ENCODE measurements at places on chromosomes 7 and 10.

DNA sequence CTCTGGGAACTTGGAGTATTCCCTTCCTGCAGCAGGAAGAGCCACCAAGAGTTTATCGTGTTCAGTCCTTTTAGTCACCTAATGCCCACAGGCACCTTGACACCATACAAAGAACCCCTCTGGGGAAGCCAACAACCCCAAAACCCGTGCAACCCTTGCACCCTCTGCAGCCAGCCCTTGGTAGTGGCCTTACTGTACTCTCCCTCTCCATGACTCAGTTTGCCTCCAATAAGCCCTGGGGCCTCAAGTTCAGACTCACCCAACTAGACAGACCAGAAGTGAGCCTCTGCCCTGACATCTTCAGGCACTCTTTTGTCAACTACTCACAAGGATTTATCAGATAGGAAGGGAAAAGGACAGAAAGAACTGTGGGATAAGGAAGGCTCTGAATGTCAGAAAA, 30.9 kb downstream of the KCNMA1 start:
- no peak for DNase-seq

DNA sequence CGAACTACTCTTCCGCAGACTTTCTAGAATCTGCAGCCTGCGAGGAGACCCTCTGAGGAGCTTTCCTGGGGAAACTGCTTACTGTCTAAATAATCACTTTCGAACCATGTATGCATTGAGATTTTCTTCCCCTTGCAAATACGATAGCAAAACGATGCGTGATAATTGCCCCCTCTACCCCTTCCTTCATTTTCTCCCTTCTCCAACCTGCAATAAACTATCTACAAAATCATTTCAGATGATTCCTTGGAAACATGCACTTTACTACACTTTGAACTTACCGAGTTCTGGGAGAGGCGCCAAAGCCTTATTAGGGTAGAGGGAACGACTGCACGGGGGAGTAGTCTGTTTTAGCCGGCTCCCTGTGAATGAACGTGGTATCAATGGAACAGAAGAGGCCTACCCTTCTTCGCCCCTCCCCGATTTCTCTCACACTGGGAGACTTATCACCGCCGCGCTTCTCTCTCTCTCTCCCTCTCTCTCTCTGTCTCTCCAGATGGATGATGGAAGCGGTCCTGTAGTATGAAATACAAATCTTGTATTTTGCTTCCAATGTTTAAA, at the start of gene FGFBP3:
FGFBP3 (minus strand) TSS at position 370 of the 561 bp plus-strand sequence. CDS start 517 bp downstream, outside the sequence.
- DNase-seq: peak; percentile 49

DNA sequence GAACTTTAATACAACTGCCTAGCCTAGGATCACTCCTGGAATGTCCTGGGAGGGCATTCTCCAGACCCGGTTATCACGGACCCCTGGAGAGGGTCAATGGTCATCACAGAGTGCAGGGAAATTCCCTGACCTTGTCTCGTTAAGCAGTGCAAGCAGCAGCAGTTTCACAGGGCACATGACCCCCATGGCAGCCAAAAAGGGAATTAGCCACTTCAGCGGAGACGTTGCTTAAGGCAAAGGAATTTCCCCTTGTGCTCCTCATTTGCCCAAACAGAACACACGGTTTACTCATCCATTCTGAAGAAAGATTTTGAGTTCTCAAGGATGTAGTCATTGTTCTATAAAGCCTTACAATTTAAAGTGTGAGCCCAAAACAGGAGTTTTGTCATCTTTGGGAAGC, 260.3 kb downstream of the SNX13 start:
- peak; percentile 76 for DNase-seq

- no peak for DNase-seq
These were observed 144.7 kb downstream of the CCSER2 start for GRCh38 chr10:84473136-84473535.

GRCh38 chr7:26609532-26609931, 254.9 kb downstream of the SKAP2 start:
- DNase-seq: no peak

- peak; percentile 29 for DNase-seq
These were observed 68.8 kb upstream of the PITRM1 start for GRCh38 chr10:3241274-3241921.

DNA sequence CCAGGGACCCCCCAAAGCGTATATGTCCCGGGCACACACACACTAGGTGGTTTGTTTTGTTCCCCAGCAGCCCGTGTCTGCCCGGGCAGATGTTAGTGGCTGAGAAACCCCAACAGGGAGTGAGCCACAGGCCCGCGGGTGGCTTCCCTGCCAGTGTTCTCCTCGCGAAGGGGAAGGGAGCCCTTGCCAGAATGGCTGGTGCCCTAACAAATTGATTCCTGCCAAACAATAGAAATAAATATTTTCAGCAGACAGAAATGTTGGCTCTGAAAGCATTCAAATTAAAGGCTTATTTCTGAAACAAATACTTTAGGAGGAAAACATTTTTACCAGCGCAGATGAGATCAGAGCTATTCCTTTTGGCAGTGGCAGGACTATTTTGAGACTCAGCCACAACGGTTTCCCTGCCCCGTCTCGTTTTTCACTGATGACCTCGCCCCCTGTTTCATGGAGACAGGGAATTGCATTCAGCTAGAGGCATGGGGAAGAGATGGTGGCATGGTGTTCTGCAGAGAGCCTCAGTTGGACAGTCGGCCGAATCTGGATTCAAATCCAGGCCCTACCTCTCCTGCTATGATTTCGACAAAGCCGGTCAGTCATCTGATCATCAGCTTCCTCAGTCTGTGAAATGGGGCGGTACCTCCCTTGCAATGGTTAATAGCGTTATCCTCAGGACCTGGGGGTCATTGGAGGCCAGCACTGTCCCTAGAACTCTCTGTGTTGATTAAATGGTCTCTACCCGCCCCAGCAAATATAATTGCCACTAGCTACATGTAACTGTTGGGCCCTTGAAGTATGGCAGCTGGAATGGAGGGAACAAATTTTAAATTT, 84.5 kb downstream of the CUX1 start:
- peak; percentile 16 for DNase-seq

DNA sequence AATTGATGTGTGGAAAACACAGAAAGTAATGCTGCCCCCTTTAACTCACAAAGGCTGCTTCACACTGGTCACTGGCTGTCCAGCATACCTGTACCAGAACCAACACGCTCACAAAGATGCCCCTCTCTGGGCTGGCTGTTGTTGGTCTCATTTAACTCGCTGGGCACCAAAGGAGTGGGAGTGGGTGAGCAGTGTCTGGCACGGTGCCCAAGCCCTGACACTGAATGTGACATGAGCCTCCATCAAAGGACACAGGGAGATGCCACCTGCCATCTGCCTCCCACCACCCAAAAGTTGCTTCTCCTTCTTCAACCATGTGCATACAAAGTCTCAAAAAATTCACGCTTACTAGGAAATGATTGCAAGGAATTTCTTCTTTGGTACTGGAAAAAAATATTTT, 86.8 kb downstream of the FGFR2 start:
- no peak for DNase-seq

- DNase-seq: no peak
These were observed 56.2 kb upstream of the MGMT start for GRCh38 chr10:129410688-129411392.

DNA sequence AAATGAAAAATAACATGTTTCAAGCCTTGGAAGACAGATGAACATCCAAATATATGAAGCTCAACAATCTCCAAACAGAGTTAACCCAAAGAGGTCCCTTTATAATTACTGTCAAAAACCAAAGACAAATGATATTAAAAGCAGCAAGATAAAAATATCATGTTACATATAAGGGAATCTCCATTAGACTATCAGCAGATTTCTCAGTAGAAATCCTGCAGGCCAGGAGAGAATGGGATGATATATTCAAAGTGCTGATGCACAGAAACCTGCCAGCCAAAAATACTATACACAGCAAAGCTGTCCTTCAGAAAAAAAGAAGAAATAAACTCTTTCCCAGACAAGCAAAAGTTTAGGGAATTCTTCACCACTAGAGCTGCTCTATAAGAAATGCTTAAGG, 41.0 kb downstream of the AASS start:
- DNase-seq: no peak

DNA sequence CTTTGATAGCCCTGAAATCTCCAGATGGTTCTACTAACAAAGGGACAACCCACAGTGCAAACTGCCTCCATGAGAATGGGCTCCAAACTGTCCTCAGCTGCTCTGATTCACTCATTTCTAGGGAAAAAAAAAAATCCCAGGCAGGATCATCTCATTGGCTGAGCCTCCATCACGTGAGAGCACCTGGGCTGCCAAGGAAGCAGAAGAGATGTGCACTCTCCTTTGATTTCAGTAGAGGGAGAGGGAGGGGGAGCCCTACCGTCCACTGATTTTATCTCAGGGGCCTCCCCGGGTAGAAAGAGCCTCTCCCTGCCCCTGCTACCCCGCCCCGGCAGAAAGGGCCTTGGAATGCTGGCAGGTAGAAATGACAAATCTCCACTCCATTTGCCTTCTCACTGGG, 725.4 kb downstream of the PHTF2 start:
- no peak for DNase-seq

DNA sequence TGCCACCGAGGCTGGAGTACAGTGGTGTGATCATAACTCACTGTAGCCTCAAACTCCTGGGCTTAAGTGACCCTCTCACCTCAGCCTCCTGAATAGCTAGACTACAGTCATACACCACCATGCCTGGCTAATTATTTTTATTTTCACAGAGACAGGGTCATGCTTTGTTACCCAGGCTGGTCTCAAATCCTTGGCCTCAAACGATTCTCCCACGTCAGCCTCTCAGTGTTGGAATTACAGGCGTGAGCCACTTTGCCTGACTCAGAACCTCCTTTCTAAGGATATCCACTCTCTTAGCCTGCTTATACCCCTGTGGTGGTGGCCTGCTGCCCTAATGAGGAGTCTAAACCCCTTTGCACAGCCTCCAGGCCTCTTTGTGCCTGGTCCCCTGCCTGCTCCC, 4.2 kb upstream of the IGFBP1 start:
- no peak for DNase-seq

DNA sequence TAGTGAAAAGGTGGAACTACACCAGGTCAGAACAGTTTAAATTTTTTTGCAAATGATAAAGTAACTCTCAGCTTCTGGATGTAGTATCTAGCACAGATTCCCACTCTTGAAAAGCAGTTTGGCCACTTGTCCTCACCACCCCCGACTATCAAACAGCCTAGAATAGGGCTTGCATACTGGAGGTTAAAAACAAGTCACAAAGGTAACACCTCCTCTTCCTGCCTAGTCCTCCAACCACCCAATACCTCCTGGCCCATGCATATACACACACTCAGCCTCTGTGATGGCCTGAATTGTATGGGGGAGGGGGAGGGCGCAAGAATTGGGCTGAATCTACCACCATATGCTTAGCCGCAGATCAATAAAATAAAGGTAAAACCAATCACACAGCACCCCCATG, 5.7 kb downstream of the SKAP2 start:
- no peak for DNase-seq

DNA sequence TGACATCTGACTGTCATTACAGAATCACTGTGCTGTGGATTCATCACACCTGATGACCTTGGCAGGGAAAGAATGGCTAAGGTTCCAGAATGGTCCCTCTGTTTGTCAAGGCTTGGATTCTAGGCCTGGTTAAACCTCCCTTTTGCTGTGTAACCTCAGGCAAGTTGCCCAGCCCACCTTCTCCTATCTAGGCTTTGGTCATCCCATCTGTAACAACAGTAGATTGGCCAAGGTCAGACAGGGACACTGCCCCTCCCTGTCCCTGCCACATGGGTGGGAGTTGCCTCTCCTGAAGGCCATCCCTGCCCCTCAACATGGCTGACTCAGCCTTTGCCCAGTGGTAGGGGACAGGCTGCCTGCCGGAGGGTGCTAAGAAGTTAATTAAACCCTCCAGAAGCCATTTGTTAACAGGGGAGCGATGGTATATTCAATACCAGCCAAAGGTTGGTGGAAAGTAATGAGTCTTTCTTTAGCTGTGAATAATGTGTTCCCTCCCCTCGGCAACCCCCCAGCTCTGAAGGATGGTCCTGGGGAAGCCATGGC, 149.8 kb upstream of the PCBD1 start:
- no peak for DNase-seq

- no peak for DNase-seq
These were observed 46.5 kb downstream of the TMEM106B start for GRCh38 chr7:12257582-12257981.

- no peak for DNase-seq
These were observed 44.2 kb upstream of the A1CF start for GRCh38 chr10:50929670-50930069.

DNA sequence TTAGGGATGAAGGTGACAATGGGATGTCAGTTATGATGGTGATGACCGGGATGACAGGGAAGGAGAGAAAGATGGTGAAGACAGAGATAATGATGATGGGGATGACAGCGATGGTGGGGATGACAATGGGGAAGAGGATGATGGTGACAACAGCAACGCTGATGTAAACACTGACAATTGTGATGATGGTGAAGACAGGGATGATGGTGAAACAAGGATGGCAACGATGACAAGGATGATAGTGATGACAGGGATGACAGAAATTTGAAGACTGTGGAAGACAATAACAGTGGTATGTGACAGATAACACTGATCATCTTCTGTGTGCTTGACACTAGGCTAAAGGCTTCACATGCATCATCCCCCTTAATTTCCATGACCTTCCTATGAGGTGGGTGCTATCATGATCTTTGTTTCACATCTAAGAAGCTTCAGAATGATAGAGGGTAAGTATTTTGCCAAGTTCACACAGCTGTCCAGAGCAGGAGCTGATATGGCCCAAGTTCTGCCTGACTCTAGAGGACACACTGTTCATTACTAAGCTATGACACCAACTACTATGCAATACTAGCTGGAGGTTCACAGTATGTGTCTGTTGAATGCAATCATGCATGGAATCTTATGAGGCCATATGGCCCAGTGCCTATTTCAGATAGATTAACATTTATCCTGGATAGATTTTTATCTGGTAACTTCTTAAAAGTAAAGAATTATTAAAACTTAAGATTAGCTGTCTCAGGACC, 105.6 kb downstream of the RNLS start:
- no peak for DNase-seq

GRCh38 chr7:41652267-41652666, 50.6 kb downstream of the INHBA start:
- no peak for DNase-seq

DNA sequence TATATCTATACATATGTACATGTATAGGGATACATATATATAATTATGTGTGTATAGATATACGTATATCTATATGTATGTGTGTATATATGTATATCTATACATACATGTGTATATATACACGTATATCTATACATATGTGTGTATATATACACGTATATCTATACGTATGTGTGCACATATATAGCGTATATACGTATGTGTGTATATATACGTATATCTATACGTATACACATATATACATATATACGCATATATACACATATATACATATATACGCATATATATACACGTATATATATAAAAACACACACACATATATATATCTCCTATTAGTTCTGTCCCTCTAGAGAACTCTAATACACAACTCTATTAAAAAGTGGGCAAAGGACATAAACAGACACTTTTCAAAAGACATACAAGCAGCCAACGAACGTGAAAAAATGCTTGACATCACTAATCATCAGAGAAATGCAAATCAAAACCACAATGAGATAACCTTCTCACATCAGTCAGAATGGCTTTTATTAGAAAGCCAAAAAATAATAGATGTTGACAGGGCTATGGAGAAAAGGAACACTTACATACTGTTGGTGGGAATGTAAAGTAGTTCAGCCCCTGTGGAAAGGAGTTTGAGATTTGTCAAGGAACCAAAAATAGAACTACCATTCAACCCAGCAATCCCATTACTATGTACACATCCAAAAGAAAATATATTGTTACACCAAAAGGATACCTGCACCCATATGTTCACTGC, 22.0 kb upstream of the TMEM120A start:
- no peak for DNase-seq

Measured in Ammon's horn (tissue), 1 donor.